ENCODE measurements at places on chromosomes 5 and 9. TPM values are rescaled to one million over a fixed set of nuclear protein-coding genes. Genes with fewer than 3 reads are reported as not detected.

Gene RNF180
- 5.1 TPM for total RNA-seq

Gene SPATA9
- not detected for total RNA-seq

GRCh38 chr5:138523406-138523805 lies 19.6 kb downstream of the ETF1 start:
- no peak for DNase-seq
- no peak overlapping the region for H3K27ac ChIP-seq
- no peaks in the 10 kb centered on the region for H3K4me1 ChIP-seq
- no peaks in the 10 kb centered on the region for H3K27me3 ChIP-seq
- peaks cover 6% of the 10 kb centered on the region for H3K36me3 ChIP-seq

- no peaks in the 10 kb centered on the region for H3K36me3 ChIP-seq
- H3K27me3 ChIP-seq: peaks cover 56% of the 10 kb centered on the region
- peak overlapping the region; percentile 68 for H3K4me3 ChIP-seq
- H3K27ac ChIP-seq: no peak overlapping the region
Measured at GRCh38 chr5:116573279-116573701, 1.3 kb downstream of the SEMA6A start.

Data from PC-3 (cell line).